ENCODE measurements at places on chromosomes 6 and 20.

GRCh38 chr6:40348591-40348990, 238.6 kb downstream of the LRFN2 start:
- no peak for DNase-seq

DNA sequence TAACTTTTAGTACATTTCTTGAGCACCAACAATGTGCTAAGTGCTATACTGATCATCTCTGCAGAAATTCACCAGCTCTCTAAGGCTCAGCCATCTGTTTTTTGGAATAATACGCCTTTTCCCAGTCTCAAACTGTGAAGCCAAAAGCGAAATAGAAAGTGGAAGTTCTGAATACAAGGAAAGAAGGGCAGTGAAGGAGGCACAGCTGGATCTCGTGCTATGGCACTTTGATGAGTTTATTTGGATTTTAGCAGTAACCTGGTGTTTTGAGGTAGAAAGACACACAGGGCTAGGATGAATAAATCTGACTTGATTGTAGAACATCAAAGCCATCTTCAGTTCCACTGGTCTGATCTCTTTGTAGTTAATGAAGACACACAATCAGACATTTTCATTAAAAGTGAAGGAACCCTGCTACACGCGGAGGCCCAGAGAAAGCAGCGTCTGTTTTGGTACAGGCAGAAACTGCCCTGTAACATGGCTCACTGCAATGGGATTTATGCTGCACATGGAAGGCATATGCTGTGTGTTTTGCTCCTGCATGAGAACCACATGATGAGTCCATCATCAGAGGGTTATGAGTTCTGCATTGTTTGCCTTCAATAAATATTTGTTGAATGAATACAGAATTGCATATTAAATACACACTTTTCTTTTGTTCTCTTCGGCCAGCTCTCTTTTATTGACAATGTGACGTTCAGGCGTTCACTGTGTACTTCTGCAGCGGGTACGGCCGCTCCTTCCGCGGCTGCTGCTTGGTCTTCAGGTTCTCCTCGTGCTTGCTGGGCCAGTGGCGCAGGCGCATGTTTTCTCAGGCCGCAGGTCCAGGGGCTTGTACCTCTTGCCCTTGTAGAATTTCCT, 100.9 kb downstream of the PREP start:
- DNase-seq, result peak; percentile 16

DNA sequence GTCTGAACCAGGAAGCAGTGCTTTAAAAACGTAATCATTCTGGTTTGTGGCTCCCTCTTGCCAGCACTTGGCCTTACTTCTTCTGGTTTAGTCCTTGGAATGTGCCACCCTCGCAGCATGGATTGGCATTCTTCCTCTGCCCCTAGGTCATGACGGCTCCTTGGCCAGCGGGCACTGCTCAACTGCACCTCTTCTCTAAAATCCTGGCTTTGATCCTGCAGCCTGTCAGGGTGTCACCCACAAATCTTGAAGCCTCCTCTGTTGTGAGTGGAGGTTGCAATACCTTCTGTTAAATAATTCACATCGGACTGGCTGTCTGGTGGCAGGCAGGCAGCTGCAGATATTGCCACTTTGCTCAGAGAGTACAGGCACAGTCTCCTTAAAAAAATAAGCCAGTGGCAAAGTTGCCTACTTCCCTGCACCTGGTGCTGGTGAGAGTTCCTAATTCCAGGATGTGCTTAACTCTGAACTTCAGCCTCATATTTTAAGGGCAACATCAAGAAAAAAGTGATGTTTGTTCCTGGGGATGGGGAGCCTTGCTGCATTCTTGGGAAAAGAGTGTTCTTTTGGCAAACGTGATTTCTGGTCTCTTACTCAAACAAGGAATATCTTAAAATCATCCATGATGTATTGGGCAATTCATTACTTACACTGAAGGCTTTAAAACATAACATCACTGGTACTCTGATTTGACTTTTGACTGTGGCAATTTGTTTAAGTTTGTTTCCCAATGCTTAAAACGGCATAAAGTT, 179.8 kb downstream of the FOXA2 start:
- DNase-seq, result peak; percentile 41

DNA sequence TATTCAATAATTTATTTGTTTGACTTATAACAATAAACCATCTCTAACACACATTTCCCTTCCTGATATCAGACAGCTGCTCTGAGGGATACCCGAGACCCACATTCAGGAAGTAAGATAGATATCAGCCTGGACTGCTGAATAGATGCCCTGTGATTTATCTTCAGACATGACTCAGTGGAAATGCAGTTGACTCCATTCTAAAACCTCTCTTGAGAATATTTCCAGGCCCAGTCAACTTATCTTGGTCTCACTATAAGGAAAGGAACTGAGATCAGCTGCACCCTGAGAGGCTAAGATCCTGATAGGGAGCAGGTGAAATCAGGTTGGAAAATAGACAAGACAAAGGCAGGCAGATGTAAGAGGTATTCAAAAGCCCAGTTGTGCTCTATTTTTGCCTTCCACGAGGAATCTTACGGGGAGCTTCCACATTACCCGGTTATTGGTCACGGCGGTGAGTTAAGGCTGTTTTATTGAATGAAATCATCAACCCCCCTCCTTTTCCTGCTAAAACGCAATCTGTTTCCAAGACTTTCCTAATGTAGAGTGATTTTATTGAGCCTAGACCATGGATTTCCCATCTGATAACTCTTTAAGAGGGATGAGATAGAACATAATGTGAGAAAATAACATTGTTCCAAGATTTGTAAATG, 25.5 kb downstream of the C6orf15 start:
- DNase-seq, result peak; percentile 84

DNA sequence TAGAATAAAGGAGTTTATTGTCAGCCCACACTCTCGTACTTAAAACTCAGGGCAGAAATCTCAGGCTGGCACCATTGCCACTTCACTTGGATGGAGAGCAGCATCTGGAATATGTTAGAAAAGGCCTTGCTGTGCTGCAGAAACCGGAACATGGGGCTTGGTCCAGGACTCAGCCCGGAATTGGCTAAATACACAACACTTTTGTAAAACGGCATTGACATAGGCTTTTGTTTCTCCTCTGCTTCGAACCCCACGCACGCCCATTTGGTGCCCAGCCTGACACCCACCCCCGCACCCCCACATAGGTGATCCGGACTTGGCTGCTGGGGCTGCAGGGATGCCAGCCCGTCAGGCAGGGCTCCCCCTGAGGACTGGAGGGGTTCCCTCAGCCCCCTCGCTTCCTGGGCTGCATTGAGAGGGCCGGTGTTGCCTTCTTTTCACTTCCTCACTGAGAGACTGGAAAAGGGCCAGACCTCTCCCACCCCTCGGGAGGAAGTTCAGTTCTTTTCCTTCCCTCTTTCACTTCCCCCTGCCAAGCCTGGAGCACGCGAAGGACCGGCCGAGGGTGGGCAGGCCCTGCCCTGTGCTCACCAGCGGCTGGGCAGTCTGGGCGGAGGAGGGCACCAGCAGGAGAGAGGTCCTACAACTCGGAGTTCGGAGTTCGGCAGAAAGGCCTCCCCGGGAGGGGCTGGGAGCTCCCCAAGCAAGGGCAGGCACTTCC, 17.9 kb upstream of the CST3 start:
- DNase-seq, result peak; percentile 13

All from GM23248 (cell line).